Stimulated activated effector memory CD8-positive, alpha-beta T cell treated with anti-CD3 and anti-CD28 coated beads, Interleukin-12 subunit alpha, Interleukin-12 subunit beta, amount 100 ng/mL, for 72 hours (primary cell): ENCODE measurements at places on chromosomes 3 and 15.

GRCh38 chr3:23806534-23807423 lies 1.0 kb downstream of the UBE2E1 start:
- no peak for DNase-seq

DNA sequence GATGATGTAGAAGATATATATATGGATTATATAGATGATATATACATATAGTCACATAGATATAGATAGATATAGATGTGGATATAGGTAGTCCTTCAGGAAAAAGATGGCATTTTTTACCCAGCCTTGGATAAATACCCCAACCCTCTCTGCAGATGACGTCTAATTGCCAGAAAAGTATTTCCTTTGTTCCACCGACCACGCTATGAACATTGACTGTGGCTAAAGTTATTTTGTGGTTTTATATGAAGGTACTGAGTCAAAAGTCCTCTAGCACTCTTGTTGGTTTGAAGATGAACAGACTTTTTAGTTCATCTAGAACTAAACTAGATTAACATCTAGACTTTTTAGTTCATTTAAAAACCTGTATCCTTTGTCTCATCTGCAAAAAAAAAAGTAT lies 207.7 kb downstream of the PLOD2 start:
- DNase-seq: no peak

- DNase-seq: no peak
Measured at GRCh38 chr3:154794391-154794790, 285.7 kb upstream of the MME start.

DNA sequence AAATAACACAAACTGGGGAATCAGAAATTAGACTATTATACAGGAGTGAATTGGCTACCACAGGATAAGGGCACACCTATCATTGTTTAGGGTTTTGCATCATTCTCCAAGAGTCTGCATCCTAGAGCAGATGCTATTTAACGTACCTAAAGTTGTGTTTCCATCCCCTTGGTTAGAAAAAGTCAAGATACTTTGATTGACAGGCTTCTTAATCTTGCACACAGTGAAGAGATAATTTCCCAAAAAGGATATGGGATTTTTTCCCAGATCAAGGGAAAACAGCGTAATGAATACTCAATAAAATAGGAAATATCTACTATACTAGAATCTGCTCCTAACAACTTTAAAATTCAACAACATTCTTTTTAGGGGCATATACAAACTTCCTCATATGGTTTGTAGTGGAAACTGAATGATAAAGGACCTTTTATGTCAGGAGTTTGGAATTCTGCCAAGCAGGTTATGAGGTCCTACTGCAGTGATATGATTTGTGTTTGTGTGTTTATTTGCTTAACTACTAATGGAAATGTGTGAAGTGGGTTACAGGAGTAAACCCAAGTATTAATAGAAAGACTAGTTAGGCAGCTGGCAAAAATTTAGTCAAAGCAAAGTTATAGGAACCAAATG lies 124.1 kb upstream of the MME start:
- DNase-seq: no peak

- DNase-seq: no peak
Measured at GRCh38 chr3:134189849-134190248, 60.8 kb downstream of the RYK start.
